ENCODE measurements at places on chromosomes 4 and X.

- no peak for DNase-seq
Observed at GRCh38 chrX:1484638-1485019, 31.9 kb upstream of the ASMTL start.

DNA sequence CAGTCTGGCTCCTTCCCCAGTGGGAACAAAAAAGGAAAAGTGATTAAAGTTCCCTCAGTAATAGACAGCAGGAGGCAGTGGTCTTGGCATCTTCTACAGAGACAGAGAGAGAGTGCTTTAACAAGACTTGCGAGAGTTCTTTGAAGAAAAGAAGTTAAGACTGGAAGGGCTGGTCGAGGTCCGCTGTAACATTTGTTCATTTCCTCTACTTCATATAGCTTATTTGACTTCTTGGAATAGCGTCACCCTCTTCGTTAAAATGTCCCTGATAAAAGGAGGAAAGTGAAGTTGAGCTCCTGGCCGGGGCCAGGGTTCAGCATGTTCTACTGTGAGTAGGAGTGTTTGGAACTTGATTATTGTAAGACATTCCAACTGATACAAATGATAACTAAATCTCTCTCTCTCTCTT lies 179.8 kb downstream of the SLIT2 start:
- DNase-seq: no peak

DNA sequence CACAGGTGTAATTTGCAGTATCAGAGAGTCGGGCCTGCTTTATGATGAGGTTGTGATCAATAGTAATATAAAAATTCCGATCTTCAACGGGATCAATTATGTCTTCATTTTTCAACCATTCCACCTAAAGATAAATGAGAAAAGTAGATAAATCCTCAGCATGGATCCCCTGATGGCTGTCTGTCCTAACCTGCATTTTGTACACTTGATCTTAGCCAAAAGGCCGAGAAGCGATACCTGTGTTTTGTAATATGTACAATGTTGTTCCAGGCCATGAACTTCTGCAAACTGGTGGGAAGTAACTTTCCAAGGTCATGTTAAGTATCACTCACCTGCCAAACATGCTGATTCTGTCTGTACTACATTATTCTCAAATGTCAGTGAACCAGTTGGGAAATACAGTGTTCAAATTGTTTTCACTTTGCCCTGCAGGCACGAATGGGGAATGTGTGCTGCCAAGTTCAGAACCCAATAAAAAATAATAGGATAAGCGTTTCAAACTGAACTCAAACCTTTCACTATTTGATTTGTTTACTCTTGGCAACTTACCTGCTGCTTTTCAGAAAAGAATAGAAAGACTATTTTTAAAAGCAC lies 298.1 kb downstream of the UNC5C start:
- DNase-seq: no peak

GRCh38 chrX:4925911-4926310 lies 1212.5 kb upstream of the PRKX start:
- DNase-seq: no peak

- peak; percentile 86 for DNase-seq
Observed at GRCh38 chrX:1453395-1453783, 680 bp upstream of the ASMTL start.

- no peak for DNase-seq
Observed at GRCh38 chrX:82237328-82237727, 1035.4 kb downstream of the SH3BGRL start.

DNA sequence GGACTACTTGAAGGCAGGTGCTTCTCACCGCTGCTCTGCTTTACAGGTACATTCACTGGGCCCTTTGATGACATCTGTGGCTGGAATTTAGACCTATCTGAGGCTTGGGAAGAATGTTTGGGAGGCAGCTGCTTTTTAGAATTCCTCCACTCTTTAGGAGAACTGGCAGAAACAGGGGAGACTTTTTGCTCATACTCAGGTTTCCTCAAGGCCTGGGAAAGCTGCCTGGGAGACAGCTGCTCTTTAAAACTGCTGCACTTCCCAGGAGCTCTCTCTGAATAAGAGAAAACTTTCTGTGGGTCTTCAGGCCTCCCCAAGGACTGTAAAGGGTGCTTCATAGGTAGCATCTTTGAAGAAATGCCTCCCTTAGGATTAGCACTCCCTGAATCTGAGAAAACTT lies 14.3 kb downstream of the CT47C1 start:
- no peak for DNase-seq

DNA sequence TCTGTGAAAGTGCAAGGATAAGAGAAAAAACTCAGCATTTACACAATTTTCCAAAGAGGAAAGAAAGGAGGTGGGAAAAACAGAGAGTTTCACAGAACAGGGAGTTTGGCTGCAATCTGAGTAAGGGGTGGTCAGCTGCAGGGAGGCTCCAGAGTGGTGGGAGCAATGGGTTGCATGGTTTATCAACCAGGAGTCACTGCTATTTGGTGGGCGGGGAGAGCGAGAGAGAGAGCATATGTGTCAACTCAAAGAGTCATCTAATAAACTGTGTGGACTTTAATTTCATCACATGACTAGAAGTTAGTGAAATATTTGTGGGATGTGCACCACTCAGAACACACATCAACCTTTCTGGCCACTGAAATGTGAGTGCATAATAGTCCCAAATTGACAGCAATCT lies 94.6 kb downstream of the FAM13A start:
- DNase-seq: no peak

- DNase-seq: no peak
Observed at GRCh38 chrX:17409566-17410290, 34.7 kb downstream of the NHS start.

DNA sequence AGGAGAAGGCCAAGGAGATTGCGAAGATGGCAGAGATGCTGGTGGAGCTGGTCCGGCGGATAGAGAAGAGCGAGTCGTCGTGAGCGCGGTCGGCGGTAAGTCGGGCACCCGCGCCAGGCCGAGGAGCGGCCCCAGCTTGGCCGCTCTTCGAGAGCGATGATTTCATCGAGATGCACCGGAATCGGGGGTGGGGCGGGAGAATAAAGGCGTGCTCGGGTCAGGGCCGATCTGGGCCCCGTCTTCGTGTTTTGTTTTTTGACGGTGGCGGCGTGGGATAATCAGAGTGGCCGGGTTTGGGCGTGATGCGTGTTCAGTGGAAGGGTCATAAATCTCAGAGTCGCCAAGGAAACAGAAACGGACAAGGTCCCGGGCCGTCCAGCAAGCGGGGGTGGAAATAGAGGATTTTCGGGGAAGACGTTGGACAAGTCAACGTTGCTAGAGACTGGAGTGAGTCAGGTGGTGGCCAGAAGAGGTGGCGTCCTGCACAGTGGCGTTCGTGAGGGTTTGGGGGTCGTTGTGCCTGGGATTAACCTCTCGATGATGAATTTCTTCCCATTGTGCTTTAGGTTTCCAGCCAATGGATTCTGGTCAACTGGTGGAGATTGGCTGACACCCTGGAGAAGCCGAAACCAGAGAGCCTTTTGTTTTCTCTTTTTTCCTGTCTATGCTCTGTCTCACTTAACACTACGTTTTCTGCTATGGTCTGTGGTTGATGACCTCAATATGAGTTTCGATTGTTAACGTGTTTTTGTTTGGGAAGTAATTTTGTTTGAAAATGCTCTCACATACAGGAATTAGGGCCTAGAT lies 882 bp downstream of the MRFAP1 start:
- DNase-seq: peak; percentile 55

- DNase-seq: no peak
Observed at GRCh38 chr4:91758487-91758886, 545.3 kb upstream of the GRID2 start.

- no peak for DNase-seq
Observed at GRCh38 chr4:107094976-107095375, 58.9 kb upstream of the DKK2 start.

DNA sequence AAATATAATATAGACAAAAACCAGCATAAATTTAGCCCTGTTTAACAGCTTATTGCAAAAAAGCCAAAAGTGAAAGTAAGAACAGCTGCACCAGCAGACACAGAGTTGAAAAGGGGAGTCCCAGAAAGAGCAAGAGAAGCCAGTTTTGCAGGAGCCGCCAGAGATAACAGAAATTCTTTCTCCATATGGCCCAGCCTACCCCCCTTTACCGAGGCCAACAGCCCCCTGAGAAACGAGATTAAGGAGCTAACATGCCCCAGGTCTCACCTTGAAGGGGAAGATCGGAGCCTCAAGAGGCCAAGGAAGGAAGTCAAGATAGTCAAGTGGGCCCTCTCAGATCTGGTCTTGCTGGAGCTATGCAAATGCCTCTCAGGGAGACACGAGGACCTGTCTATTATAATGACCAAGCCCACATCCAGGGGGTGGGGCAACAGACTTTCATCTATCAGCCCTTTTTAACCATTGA lies 4.8 kb downstream of the ACOX3 start:
- DNase-seq: peak; percentile 22

DNA sequence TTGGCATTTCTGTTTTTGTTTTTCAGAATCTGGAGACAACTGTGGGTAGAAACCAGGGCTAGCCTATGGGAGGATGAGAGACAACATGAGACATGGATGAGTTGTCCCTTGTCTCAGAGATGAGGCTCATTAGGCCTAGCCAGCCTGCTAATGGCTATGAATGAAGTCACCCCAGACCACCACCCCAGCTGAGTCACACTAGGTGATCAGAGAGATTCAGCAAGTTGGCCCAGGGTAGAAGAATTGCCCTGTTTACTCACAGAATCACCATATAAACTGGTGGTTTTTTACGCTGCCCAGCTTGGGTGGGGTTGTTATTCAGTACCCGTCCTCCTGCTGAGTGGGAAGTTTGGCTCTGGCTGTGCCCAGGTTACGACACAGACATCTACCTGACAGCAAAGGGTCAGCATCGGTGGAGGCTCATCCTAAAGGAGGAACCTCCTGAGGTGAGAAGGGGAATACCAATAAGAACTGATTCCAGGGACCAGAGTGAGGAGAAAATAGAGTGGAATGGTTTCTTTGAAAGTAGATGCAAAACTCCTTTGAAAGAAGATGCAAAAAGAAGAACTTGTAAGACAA lies 17.2 kb upstream of the ARSJ start:
- no peak for DNase-seq

GRCh38 chrX:56968980-56969379 lies 26.4 kb downstream of the SPIN3 start:
- DNase-seq: no peak

- no peak for DNase-seq
Observed at GRCh38 chr4:182133033-182133432, 110.2 kb upstream of the TENM3 start.

- no peak for DNase-seq
Observed at GRCh38 chr4:125121581-125121980, 193.2 kb upstream of the FAT4 start.

GRCh38 chr4:62806816-62807215 lies 1602.4 kb downstream of the TECRL start:
- no peak for DNase-seq

GRCh38 chr4:70838204-70838603 lies 1.5 kb downstream of the GRSF1 start:
- DNase-seq: no peak

Data from naive thymus-derived CD4-positive, alpha-beta T cell (primary cell).